Vagina (tissue), 2 donors: ENCODE measurements at places on chromosomes 13 and 19.

GRCh38 chr19:30227012-30227621 lies 145.1 kb upstream of the ZNF536 start:
- DNase-seq = no peak

- no peak for DNase-seq
These were observed 2.7 kb upstream of the MAP2K7 start for GRCh38 chr19:7900931-7901330.

DNA sequence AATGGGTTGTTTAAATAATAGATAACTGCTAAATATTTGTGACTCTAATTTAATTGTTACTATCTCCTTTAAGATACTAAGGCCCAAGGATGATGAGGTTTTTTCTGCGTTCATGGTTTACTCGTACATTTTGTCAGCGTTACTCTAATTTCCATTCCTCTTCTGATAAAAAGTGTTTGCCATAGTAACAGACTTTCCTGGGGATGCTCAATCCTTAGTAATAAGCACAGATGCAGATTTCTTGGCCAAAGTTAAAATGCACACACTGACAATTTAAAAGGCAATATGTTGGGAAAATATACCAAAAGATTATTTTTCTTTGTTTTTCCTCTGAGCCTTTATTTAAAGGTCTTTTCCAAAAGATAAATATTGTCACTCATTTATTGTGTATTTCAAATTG lies 149.6 kb downstream of the IRS2 start:
- DNase-seq = no peak

DNA sequence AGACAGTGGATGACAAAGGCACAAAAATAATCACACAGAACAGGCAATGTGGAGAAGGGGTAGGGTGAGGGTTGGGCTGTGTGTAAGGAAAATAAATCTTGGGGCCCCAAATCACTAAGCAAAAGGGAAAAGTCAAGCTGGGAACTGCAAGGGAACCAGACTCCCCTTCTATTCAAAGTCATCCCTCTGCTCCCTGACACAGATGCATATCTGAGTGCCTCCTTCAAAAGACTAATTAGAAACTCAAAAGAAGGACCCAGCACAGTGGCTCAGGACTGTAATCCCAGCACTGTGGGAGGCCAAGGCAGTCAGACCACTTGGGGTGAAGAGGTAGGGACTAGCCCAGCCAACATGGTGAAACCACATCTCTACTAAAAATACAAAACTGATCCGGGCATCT lies 18.3 kb downstream of the ZNF611 start:
- no peak for DNase-seq

GRCh38 chr19:38644719-38645118 lies 2.7 kb upstream of the ACTN4 start:
- no peak for DNase-seq

GRCh38 chr13:39637890-39638289 lies 17.6 kb upstream of the COG6 start:
- DNase-seq = no peak

DNA sequence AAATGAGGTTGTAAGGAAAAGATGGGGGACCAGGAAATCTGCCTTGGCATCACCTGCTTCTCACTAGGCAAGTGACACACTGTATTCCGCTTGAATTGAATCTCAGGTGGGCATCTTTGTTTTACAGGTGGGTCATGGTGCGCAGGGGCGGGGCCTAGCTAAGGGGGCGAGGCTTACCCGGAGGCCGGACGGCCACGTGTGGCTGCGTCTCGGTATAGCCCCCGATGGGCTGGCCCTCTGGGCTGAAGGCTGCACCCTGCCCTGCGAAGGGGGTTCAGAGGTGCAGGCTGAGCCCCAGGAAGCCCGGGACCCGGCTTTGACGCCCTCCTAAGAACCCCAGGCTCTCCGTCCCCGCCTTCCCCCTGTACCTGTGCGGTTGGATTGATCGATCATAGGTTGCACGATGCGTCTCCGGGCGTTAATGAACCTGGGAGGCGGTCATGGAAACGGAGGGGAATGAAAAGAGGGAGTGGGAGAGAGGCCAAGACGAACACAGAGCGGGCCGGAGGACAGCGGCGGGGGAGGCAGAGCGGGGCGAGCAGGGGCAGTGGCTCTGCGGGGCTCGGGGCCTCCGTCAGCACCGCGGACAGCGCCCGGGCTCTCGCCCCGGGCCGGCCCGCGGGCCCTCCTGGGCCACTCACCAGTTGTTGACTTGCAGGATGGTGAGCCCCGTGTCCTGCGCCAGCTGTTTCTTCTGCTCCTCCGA lies 12.5 kb downstream of the MEIS3 start:
- no peak for DNase-seq

- DNase-seq = no peak
These were observed 65.8 kb upstream of the STARD13 start for GRCh38 chr13:33351319-33351718.

DNA sequence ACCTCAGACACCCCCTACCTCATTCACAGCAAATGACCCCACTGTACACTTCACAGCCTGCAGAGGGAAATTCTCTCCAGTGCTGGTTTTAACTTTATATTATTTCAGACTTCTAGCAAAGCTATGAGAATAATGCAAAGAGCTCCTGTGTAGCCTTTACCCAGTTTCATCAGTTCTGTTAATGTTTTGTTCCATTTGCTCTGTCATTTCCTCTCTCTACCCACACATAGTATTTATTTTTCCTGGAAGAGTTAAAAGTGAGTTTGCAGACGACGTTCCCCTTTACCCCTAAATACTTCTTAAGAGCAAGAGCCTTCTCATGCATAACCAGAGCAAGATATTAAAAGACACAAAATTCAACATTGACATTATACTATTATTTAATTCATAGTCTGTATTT lies 49.9 kb upstream of the ADGRE1 start:
- no peak for DNase-seq

DNA sequence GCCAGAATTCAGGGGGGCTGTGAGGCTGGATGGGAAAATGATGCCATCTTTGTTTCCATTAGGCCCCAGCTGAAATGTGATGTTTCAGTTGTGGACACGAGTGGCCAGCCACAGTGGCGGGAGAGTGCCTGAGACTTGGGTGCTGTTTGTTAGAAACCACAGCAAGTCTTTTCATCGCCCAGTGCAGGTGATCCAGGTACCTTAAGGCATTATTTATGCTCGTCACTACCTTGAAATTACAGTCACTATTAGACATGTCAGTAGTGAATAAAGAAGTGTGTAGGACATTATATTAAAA lies 82.5 kb upstream of the TM9SF2 start:
- no peak for DNase-seq
